ENCODE measurements at places on chromosomes 2 and 18.

DNA sequence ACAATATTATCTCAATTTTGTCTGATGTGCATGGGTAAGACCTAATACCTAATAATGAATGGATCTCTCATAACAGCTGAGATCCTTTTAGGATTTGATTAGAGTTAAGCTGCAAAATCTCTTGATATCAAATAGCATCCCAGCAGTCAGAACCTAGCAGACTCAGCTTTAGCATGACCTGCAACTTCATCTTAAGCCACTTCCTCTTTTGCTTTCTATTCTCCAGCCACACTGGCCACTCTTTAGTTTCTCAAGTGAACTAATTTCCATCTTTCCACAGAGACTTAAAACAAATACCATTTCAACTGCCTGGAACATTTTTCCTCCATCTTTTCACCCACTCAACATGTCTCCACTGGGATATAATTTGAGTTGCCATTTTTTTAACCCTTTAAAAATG lies 1251.6 kb upstream of the ZEB2 start:
- no peak for DNase-seq

DNA sequence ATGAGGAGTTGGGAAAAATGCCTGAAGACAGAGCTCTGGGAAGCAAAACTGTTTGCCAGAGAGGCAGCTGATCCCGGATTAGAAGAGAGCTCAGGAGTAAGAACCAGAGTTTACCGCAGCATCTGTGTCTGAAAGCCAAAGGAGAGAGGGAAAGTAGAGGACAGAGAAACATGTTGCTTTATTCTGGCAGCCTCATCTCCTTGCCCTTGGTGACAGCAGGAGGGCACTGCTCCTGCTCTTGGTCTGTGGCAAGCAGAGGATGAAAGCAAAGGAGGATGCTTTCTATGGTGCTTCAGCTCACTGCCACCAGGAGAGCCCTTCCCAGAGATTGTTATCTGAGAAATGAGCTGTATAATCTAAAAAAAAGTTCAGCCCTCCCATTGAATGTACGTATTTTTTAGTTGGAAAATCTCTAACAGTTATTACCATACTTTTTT lies 7.7 kb downstream of the SLC1A4 start:
- no peak for DNase-seq

DNA sequence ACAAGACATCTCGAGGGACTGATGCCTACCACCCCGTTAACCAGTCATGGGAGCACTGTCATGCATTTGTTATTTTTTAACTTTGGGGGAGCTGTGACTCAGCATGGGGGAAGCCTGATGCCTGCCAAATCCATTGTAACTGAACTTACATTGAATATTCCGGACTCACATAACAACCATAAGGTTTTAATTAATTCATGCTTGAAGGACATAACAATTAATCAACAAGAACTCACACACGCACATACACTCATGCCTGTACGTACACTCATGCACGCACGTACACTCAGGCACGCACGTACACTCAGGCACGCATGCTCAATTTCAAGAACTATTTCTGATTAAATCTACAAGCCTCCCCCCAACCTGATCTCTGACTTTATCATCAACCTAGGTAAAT lies 1639.1 kb downstream of the SUCLG1 start:
- no peak for DNase-seq

GRCh38 chr2:142946941-142947340 lies 69.5 kb downstream of the KYNU start:
- DNase-seq = no peak

DNA sequence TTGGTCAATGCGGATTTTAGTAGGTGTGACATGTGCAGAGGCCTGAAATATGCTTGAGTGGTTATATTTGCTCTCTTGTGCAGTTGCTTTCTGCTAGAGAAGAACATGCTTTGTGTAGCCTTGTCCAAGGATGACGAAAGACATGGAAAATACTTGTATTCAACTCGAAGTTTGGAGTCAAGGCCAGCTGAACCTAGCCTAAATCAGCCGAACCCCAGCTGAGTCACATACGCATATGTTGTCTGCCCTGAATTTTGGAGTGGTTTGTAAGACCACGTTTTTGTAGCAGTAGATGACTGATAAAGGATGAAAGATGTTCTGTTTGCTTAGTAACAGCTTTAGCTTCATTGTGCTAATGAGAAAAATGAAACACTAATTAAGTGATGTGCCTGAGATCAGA lies 22.5 kb upstream of the SPAG16 start:
- DNase-seq = no peak

DNA sequence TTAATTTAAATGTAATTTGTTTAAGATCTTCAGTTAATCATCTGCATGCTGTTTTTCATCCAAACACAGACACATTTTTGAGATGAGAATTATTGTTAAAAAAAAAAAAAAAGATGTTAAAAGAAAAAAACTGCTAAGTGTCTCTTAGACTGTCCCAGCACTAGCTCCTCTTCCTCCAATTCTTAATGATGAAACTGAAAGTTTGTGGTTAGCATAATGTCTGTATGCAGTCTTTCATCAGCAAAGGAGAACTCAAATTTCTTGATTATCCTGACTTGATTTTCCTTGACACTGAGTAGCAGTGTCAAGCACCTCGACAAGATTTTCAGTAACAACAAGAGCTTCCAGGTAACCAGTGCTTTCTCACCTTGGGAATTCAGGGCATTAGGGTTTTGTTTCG lies 274.4 kb downstream of the LRRTM1 start:
- DNase-seq = no peak

GRCh38 chr2:69683170-69683971 lies 39.8 kb upstream of the AAK1 start:
- no peak for DNase-seq
